ENCODE measurements at places on chromosomes 5 and 9.

DNA sequence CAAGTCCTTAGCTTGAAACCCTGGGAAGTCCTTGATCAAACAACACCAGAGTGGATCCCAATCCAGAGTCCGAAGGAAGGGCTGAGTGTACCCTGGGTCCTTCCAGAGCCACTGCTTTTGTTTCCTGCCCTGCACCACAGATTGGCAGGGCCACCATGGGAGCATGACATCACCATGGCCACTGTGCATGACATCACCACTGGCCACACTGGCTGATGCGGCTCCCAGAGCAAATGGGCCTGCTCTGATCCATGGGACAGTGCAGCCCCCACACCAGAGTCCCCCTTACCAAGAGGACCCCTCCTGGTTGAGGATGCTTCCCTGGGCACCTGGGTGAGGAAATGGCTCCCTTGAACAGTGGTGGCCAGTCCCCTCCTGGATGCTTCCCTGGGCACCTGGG is 9.9 kb downstream of the SLC6A3 start:
- DNase-seq = no peak

DNA sequence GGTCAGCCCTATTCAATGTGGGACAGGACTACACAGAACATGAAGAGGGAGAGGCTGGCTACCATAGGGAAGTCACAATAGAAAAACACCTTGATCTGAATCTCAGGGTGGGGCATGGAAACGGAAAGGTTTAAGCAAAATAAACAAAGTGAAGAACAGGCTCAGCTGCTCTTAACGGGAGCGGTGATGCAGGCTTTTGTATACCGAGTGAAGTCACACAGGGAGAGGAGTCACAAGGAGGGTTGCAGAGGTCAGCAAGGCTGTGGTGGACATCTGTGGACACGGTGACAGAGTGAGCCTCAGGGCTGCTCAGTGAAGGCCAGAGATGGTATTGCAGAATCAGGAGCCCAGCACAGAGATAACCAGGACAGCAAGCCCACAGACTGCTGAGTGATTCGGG is 30.6 kb upstream of the SEMA4D start:
- no peak for DNase-seq

DNA sequence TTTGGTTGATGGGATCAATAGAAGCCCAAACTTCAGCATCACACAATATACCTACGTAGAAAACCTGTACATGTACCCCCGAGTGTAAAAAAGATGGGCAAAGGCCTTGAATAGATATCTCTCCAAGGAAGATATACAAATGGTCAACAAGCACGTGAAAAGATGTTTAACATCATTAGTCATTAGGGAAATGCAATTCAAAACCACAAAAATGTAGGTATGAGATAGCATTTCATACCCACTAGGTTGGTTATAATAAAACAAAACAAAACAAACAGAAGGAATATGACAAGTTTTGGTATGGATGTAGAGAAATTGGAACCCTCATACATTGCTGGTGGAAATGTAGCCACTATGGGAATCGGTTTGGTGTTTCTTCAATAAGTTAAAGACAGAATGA is 33.1 kb upstream of the PPARGC1B start:
- no peak for DNase-seq

DNA sequence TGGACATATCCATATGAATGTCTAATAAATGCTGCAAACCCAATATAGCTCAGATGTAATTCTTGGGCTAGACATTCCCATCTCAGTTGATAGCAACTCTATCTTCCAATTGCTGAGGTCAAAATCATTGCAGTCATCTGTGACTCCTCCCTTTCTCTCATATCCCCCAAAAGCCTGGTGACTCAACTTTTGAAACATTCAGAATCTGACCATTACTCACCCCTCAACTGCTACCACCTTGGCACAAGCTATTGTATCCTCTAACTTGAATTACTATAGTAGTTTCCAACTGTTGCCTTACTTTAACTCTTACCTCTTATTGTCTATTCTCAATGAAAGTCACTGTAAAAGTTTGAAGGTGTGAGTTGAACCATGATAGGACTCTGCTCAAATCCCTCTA is 600.1 kb upstream of the RGMB start:
- no peak for DNase-seq

GRCh38 chr5:14467886-14468285 is 113.7 kb upstream of the OTULINL start:
- DNase-seq = no peak

GRCh38 chr9:19934301-19934871 is 145.5 kb upstream of the SLC24A2 start:
- DNase-seq = no peak

- no peak for DNase-seq
These were observed 31.2 kb downstream of the NLN start for GRCh38 chr5:65753189-65753588.

DNA sequence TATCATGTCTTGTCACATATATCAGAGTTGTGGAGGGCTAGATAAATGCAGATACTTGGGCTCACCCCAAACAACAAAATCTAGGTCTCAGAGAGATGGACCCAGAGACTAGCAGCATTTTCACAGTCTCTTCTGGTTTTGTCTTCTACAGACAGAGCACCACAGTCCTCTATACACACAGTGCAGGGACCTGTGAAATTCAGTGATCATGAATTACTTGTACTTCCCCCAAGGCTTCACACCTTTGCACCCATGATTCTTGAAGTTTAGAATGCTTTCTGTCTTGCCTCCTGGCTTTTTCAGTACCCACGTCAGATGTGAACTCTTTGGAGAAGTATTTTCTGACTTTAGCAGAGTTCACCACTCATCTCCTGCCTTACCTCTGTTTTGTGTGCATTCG is 371.5 kb upstream of the PRR16 start:
- no peak for DNase-seq

GRCh38 chr5:159913048-159913447 is 3.2 kb upstream of the ADRA1B start:
- DNase-seq = no peak

DNA sequence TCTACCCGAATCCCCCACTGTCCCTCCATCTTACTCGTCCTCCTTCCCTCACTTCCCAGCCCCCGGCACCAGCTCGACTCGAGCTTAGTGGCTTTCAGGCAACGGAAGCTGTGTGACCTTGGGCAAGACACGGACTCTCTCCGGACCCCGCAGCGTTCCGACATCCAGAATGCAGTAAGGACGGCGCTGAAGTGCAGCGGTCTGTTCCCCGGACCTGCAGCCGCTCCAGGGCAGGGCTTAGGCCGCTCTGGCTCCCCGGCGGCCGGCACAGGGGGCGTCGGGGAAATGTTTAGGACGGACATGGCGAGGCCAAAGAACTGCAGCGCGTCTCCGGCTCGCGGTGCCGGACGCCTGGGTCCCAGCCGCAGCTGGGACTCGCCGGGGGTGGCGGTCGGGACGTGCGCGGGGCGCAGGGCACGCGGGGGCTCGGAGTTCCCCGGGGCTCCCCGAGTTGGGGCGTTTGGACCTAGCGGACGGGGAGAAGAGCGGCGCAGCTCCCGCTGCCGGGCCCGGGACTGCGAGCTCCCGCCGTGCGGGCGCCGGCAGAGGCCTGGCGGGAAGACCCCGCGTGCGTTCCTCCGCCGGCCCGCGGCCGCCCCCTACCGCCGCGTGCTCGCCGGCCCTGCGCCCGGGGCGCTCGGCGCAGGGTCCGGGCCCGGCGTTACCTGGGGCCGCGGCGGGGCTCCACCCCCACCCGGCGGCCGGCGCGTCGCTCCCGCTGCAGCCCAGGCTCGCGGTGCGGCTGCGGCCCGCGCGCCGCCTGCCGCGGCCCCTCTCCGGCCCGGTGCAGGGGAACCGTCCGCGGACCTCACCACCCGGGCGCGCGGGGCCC is 5.6 kb upstream of the RNF44 start:
- peak; percentile 52 for DNase-seq

DNA sequence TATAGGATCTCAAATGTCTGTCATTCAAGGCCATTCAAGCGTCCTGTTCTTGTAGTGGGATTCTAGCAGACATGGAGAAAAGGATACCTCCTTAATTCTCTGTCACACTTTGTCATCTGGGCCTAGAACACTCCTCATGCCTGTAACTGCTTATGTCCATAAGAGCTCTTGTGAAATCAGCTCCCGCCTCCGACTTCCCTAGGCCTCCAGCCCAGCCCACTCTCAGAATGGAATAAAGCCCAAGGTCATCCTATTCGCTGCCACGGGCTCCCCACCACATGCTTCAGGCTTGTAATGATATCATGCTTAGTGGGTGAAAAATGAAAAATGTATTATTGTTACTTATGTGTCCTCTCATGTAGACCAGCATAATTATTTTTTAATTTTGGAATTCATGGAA is 632.5 kb downstream of the ISL1 start:
- no peak for DNase-seq
